Stimulated activated CD8-positive, alpha-beta memory T cell treated with anti-CD3 and anti-CD28 coated beads, Interleukin-4, amount 100 ng/mL, for 1 hour (primary cell): ENCODE measurements at places on chromosomes 16 and 17.

GRCh38 chr16:2769100-2769529 is 8.0 kb downstream of the ELOB start:
- no peak for DNase-seq

DNA sequence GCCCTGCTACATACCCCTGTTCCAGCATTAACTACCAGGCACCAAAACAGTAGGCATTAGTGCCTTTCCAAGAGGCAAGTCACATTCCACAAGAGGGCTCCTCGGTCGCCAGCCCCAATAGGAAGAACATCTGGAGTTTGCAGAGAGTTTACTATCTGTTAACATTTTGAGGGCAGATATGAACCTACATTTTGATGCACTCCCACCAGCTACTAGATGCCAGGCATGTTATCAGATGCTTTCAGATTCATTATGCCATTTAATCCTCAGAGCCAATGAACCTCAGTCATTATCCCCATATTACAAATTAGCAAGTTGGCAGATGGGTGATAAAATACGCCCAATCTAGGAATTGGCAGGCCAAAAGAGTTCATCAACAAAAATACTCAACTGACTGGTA is 4.2 kb upstream of the CMTM2 start:
- no peak for DNase-seq

DNA sequence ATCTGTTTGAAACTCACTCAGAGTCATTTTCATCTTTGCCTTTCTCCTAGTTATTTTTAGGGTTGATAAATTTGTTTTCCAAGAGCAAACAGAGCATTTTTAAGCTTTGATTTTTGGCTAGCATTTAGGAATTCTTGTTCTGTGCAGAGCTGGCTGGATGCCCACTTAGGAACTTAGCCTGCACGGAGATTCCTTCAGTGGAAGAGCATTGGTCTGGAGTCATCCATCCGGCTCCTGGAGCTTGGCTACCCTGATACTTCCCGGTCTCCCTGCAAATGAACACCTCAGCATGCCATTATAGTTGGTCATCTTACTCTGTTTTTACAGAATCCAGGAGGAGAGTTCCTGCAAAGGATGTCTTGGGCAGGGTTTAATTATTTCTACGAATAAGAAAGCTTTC is 57.1 kb downstream of the SPECC1 start:
- DNase-seq, result no peak

GRCh38 chr16:50183316-50183715 is 30.2 kb downstream of the TENT4B start:
- no peak for DNase-seq

DNA sequence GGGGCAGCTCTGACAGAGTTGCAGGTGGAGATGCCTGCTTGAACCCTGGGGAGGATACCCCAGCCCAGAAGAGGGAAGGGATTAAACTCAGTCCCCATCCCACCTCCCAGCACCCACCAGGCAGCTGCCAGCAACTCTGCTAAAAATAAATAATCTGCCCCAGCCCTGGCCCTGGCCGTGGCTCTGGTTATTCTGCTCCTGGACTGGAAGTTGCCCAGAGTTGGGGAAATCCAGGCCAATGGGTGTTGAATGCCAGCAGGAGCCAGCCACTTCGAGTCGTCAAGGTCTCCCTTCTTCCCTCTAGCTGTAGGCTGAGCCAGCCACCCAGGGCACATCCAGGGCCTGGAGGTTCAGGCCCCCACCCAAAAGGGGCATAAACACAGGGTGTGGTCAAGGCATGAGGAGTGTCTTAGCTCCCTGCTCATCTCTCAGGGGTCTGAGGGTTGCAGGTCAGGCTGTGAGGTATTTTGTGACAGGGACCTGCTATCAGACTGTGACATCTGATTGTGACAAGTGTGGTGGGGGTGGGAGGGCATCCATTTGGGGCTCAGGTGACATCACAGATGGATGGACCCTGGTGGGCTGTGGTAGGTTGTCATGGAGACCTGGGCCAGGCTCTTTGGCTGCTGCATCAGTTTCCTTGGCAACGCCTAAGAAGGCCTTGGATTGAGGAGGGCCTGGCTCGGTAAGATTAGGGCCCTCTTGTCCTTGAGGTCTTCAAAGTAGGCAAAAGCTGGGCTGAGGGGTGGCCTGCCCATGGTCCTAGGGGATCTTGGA is 1.0 kb upstream of the RRAD start:
- no peak for DNase-seq

GRCh38 chr16:80058214-80058613 is 457.7 kb upstream of the MAF start:
- DNase-seq, result no peak

DNA sequence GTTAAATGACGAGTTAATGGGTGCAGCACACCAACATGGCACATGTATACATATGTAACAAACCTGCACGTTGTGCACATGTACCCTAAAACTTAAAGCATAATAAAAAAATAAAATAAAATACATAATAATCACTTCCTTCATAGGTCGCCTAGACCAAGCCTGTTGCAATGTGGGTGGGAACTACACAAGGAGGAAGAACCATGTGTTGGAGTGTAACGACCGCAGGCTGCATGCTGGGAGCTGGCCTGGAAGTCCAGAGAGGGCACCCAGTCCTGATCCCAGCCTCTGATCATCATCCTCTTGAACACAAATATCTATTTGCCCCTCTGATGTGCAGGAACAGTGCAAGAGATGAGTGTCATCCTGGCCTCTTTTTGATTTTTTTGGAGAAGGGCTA is 224.7 kb upstream of the ASIC2 start:
- DNase-seq, result no peak

GRCh38 chr17:40779181-40779909 is 3.0 kb downstream of the KRT27 start:
- DNase-seq, result no peak

DNA sequence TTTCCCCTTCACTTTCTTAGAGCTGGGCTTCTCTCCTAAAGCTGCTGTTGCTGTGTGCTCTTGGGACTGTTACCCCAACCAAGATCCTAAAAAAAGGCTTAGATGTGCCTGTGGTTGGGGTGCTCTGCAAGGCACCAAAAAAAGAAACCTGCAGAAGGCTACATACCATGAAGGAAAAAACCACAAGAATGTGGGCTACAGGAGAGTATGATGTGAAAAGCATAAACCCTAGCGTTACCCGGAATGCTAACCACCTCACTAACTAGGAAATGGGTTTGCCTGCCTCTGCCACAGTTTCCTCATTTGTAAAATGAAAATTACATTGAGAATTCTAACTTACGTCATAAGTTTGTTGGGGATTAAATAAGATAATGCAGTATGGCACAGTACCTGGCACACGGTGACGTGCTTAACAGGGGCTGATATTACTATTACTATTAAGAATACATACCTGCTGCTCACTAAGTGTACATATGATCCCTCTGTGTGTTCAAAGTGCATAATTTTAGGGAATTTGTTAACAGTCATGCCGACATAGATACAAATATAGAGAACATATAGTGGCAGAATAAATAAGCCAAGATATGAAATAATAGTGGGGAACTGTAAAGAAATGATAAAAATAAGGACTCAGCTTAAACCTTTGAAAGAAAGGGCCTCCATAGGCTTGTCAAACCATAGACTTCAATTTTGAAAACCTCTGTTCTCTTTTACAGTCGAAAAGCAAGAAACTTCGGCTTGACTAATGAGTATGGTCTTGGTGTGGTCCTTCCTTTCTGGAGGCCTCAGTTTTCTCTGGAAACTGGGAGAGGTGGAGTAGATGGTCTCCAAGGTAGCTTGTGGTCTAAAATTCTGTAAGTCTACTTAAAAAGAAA is 177.8 kb upstream of the TBX2 start:
- no peak for DNase-seq

- DNase-seq, result no peak
Measured at GRCh38 chr16:56938664-56939513, 6.9 kb downstream of the HERPUD1 start.

DNA sequence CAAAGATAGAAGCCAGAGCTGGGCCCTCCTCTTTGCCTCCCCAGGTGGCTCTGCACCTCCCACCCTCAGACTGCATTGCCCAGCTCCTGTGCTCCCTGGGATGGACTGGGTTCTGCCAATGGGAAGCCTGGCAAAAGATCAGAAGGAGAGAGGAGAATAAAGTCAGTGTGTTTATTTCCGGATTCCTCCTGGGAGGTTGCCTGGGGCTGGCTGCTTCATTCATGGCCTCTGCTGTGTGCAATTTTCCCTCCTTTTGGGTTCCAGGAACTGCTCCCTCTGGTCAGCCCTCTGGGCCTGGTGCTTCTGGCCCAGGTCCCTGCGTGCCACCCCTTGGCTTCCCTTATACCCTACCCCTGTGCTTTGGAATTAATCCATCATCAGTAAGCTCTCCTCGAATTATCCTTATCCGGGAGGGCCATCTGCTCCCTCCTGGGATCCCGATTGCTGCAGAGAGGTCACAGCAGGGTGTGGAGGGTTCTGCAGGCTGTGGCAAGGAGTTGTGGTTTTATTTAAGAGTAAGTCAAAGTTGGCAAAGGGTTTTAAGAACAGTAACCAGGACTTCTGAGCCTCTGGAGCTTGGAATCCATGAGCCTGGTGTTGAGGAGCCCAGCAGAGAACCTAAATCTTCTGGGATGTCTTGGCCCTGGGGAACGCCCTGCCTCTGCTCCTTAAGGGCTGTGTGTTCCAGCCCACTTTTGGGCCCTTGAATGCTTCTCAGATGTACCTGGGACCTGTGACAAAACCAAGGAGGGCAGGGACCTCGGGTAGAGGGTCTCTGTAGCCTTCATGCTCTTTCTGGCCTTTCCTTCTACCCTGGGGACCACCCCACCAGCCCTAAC is 8.2 kb upstream of the MMP2 start:
- DNase-seq, result no peak

DNA sequence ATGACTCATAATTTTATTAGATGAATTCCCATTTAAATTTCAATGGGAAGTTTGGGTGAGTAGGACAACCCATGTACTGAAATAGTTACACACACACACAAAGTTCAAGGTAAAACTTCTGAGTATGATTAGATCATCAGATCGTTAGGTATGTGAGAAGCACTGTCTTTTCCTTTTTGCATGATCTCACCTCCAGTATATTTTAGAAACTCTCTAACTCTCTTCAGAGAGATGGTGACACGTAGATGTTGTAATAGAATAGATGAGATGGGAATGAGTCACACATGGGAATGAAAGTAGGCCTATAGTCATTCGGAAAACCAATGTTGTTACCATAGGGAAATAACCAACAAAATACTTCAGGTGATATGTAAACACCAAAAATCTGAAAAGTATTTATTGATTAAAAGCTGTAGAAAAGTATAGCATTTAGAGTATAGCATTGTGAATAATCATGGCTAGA is 22.2 kb downstream of the KRT23 start:
- no peak for DNase-seq

- DNase-seq, result no peak
Measured at GRCh38 chr17:164303-165235, 16.9 kb downstream of the DOC2B start.

GRCh38 chr16:1794221-1794871 is 841 bp upstream of the IGFALS start:
- DNase-seq, result no peak

DNA sequence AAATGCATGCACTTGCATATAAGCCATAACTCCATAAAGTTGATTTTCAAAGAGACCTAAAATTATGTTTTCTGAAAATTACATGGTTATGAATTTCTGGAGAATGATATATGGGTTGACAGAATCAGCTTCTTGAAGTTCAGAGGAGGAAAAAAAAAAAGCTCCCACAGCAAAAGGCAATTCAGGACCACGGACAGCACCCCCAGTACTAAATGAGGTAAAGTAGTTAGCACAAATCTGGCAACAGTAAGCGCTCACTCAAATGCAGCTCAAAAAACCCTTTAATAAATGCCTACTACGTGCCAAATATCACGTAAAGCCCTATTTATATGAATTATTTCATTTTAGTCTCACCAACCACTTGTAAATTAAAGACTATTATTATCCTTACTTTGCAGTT is 135.2 kb downstream of the SHISA9 start:
- DNase-seq, result no peak

- DNase-seq, result no peak
Measured at GRCh38 chr17:47705536-47706530, 11.9 kb downstream of the TBKBP1 start.

- DNase-seq, result no peak
Measured at GRCh38 chr16:70805380-70805779, 4.4 kb upstream of the VAC14 start.

- no peak for DNase-seq
Measured at GRCh38 chr16:86827521-86827920, 249.2 kb downstream of the FOXL1 start.

- DNase-seq, result no peak
Measured at GRCh38 chr16:29972500-29972899, 1.2 kb upstream of the TAOK2 start.

DNA sequence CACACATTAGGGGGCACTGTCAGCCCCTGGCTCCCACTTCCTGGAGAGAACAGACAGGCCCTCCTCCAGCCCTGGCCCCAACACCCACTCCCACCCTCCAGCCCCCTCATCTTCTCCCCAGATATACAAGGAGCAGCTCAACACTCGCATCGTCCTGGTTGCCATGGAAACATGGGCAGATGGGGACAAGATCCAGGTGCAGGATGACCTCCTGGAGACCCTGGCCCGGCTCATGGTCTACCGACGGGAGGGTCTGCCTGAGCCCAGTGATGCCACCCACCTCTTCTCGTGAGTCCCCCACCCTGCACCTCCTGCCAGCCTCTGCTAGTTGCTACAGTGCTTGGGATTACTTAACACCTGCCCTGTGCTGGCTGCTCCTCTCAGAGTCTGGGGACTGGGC is 14.4 kb downstream of the ADAM11 start:
- DNase-seq, result no peak

GRCh38 chr17:76635039-76635438 is 8.5 kb downstream of the ST6GALNAC1 start:
- no peak for DNase-seq

DNA sequence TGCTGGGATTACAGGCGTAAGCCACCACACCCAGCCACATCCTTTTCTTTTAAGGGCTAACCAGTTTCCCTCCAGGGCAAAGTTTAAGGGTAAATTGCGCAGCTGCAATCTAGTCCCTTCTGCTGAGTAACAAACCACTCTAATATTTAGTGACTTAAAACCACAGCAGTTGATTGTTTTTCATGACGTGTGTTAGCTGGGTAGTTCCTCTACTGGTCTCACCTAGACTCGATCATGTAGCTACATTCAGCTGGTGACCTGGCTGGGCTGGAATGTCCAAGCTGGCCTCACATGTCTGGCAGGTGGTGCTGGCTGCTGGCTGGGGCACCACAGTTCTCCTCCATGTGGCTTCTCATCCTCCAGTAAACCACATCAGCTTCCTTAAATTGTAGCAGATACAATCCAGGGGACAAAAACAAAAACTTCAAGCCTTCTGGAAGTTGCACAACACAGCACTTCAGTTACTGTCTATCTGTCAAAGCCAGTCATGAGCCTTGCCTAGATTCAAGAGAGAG is 75.5 kb downstream of the GPRC5B start:
- no peak for DNase-seq

- no peak for DNase-seq
Measured at GRCh38 chr16:83365166-83365565, 442.6 kb upstream of the HSBP1 start.
